ENCODE measurements at places on chromosomes 12 and 14.

DNA sequence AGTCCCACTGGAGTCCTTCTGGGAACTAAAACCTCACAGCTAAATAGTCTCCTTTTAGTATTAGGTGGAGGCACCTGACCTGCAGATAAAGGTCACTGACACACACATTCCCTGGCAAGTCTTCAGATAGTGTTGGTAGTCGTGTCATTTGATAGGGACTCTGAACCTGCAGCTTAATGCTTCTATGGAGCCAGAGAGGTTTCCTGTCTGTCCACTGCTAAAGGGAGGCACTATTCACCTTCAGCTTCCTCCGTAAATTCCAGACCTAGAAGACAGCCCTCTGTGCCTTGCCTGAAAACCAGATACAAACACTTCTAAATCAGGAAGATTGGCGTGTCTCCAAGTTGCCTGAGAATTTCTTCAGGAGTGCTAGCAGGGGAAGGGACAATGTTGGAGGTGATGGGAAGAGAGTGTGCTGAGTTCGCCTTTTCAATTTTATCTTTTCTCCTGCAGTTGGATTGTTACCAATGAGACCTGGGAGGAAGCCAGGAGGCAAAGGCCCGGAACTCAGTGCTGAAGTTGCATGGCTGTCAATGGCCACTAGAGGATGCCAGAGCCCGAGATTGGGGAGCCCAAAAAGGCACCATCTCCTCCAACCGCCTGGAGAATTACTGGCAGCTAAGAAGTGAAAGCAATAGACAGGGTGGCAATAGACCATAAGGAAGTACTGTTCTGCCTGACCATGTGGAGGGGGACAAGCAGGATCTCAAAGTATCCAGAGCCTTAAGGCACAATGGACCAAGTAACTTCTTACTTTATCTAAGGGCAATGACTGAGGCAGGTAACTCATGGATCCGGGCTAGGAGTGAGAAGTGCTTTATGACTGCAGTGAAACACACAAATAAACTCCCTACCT lies 81.6 kb upstream of the SCAF11 start:
- DNase-seq, result peak; percentile 55

GRCh38 chr12:82124711-82125380 lies 233.3 kb downstream of the CCDC59 start:
- no peak for DNase-seq

DNA sequence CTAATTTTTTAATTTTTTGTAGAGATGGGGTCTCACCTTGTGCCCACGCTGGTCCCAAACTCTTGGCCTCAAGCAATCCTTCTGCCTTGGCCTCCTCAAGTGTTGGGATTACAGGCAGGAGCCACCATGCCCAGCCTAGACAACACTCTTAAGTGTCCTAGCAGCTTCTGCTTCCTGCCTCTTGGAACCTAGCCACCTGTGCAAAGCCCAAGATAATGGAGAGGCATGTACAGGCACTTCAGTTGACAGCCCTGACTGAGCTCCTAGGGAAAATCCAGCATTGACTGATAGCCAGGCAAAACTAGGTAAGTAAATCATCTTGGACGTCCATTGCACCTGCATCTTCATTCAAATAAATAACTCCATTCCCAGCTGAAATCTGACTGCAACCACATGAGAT lies 15.5 kb downstream of the COX14 start:
- no peak for DNase-seq

DNA sequence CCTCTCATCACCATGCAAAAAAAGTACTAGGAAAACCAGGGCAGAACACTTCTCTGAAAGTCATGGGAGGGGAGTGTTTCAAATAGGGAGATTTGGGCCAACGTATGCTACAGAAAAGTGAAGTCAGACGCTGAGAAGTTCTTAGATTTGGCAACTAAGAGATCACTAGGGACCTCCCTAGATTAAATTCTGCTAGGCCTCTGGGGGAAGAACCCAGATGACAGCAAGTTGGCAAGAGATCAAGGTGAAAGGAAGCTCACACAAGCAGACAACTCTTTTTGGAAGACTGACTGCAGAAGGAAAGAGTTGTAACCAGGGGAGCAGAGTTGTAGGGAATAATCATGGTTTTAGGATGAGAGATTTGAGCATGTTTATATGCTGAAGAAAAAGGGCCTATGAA lies 20.7 kb downstream of the IQSEC3 start:
- no peak for DNase-seq

DNA sequence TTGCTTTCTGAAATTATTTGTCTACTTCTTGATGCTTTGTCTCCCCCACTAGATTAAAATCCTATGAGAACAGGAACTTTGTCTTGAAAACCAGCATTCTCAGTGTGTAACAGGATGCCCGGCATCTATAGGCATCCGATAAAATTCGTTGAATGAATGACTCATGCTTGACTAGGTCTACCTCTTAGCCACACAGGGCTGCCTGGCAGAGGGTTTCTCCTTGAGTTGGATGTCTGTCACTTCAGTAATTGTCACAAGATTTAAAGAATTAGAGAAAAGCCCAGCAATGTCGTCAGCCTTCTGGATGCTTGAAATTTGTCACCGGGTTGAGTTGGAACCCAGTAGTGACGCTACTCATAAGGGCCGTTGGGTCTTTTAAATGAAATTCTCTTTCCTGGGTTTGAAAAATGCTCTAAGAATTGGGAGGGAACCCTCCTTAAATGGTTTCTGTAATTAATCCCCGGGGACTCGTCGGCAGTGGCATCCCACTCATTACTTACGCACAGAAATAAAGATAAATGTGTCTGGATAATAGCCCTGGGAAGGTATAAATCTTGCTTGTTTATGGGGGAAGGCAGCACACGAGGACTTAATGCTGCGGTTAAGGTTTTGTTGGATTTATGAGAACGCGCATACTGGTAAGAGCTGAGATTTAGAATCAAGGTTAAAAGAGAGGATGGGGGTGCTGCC lies 194.1 kb downstream of the AACS start:
- DNase-seq, result no peak

DNA sequence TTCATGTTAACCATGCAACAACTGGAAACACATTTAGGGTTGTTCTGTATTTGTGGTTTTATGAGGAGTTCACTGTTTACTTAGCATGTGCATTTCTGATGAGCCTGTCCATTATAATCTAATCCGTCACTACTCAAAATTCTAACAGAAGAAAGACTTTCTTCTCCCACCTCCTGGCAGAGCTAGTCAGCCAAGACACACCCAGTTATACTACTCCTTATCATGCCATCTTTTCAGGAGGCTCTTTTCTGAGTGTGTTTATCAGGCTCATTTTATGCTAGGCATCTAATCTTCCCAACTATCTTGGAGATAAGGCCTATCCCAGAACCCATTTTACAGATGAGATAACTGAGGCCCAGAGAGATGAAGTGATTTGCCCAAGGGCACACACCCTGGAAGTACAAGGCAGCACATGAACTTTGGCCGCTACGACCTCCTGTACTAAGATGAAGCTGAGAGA lies 10.4 kb upstream of the MED13L start:
- DNase-seq, result no peak
